Lung (tissue), 17 donors: ENCODE measurements at places on chromosomes 11 and 22. TPM values are rescaled to one million over a fixed set of nuclear protein-coding genes. Genes with fewer than 3 reads are reported as not detected.

GRCh38 chr11:117458275-117459122 lies 130.8 kb downstream of the CEP164 start:
- no peaks in the 10 kb centered on the region for H3K36me3 ChIP-seq
- no peaks in the 10 kb centered on the region for H3K4me1 ChIP-seq
- H3K4me3 ChIP-seq, result no peak overlapping the region
- peaks cover 2% of the 10 kb centered on the region for H3K27me3 ChIP-seq

GRCh38 chr11:125261588-125261987 lies 97.0 kb downstream of the PKNOX2 start:
- H3K27me3 ChIP-seq, result no peaks in the 10 kb centered on the region
- H3K27ac ChIP-seq, result no peak overlapping the region
- H3K36me3 ChIP-seq, result no peaks in the 10 kb centered on the region
- DNase-seq, result peak; percentile 47

DNA sequence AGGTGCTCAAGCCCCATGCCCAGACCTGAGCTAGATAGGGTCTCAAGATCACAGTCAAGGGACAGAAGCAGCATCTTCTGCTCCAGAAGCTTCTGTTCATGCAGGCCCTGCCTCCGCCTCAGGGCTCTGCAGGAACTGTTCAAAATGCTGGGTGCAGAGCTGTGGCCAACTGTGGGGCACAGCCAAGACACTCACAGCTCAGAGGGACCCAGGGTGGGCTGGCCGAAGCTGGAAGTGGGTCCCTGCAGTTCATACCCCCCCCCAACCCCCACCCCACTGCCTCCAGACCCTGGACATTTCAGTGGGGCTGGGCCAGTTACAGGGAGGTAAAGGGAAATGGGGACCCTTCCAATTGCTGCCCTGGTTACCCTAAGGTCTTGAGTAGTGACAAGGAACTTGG lies 129.0 kb downstream of the CRYBB2 start:
- H3K27me3 ChIP-seq, result no peaks in the 10 kb centered on the region
- no peak for DNase-seq
- peaks cover 27% of the 10 kb centered on the region for H3K36me3 ChIP-seq
- no peak overlapping the region for H3K27ac ChIP-seq
- no peak overlapping the region for H3K4me3 ChIP-seq

DNA sequence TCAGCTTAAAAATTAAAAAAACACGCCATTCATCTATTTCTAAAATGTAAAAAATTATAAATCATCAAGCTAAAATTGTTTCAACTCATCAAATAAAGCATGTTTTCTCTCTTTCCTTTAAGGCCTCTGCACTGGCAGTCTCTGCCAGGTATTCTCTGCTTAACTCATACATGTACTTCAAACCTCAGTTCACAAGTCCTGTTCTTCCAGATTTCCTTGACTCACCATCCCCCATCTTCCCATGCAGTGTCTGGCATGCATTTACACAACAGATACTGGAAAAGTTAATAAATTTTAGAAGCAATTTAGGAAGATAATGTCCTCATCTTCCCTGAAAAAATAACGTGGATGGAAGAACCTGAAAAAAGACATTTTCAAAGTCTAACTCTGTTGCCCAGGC lies 32.5 kb downstream of the CSTF3 start:
- H3K27me3 ChIP-seq, result no peaks in the 10 kb centered on the region
- no peak overlapping the region for H3K4me3 ChIP-seq
- no peak overlapping the region for H3K27ac ChIP-seq
- no peaks in the 10 kb centered on the region for H3K4me1 ChIP-seq
- H3K36me3 ChIP-seq, result no peaks in the 10 kb centered on the region

DNA sequence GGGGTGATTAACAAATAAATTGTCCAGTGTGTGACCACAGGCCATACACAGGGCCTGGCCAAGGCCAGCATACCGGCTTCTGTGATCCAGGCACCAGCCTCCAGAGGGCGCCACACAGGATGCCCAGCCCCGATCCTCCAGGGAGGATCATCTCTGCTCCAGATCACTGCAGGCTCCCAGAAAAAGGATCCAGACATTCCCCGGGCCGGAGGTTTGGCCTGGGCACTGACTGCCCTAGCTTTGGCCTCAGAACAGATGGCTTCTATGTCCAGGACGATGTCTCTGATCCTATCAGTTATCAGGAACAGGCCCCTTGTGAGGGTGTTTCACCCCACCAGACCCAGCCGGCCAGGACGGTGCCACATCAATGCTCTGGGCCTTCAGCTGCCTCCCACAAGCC lies 74.5 kb upstream of the LMO1 start:
- no peaks in the 10 kb centered on the region for H3K36me3 ChIP-seq
- no peak overlapping the region for H3K27ac ChIP-seq
- H3K27me3 ChIP-seq, result no peaks in the 10 kb centered on the region
- no peaks in the 10 kb centered on the region for H3K4me1 ChIP-seq
- H3K4me3 ChIP-seq, result no peak overlapping the region
- no peak for DNase-seq

- H3K27me3 ChIP-seq, result no peaks in the 10 kb centered on the region
- H3K4me3 ChIP-seq, result no peak overlapping the region
- H3K36me3 ChIP-seq, result no peaks in the 10 kb centered on the region
- no peaks in the 10 kb centered on the region for H3K4me1 ChIP-seq
- no peak for DNase-seq
Measured at GRCh38 chr11:15750535-15751308, 605.6 kb downstream of the SOX6 start.

- peak; percentile 54 for DNase-seq
- H3K27ac ChIP-seq, result peak overlapping the region; percentile 80
- H3K27me3 ChIP-seq, result no peaks in the 10 kb centered on the region
- H3K36me3 ChIP-seq, result peaks cover 30% of the 10 kb centered on the region
Measured at GRCh38 chr11:118622376-118623268, 15.2 kb downstream of the PHLDB1 start.

- H3K4me1 ChIP-seq, result peaks cover 5% of the 10 kb centered on the region
- H3K36me3 ChIP-seq, result no peaks in the 10 kb centered on the region
- H3K27ac ChIP-seq, result no peak overlapping the region
- no peaks in the 10 kb centered on the region for H3K27me3 ChIP-seq
- DNase-seq, result no peak
Measured at GRCh38 chr22:48923165-48923865, 904.4 kb downstream of the BRD1 start.

GRCh38 chr22:26529345-26529744 lies 17.1 kb upstream of the TFIP11 start:
- H3K4me1 ChIP-seq, result no peaks in the 10 kb centered on the region
- peak overlapping the region; percentile 52 for H3K27ac ChIP-seq
- H3K27me3 ChIP-seq, result no peaks in the 10 kb centered on the region
- DNase-seq, result no peak

DNA sequence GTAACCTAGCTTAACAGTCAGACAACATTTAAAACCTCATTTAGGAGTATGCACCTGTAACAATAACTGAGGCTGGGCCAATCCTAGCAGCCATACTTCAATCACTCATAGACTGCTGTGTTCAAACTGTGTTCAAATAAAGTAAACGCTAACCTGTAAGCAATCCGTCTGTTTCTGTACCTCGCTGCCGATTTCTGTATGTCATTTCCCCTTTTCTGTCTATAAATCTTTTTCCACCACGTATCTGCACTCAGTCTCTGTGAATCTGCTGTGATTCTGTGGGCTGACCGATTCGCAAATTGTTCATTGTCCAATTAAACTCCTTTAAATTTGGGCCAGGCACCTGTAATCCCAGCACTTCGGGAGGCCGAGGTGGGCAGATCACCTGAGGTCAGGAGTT lies 12.3 kb downstream of the APOBEC3H start:
- H3K27me3 ChIP-seq, result no peaks in the 10 kb centered on the region
- no peak overlapping the region for H3K4me3 ChIP-seq
- no peak overlapping the region for H3K27ac ChIP-seq
- H3K36me3 ChIP-seq, result no peaks in the 10 kb centered on the region

GRCh38 chr11:8102965-8103364 lies 22.0 kb downstream of the TUB start:
- no peaks in the 10 kb centered on the region for H3K27me3 ChIP-seq
- no peak for DNase-seq
- peaks cover 3% of the 10 kb centered on the region for H3K36me3 ChIP-seq
- no peak overlapping the region for H3K27ac ChIP-seq
- peaks cover 4% of the 10 kb centered on the region for H3K4me1 ChIP-seq

DNA sequence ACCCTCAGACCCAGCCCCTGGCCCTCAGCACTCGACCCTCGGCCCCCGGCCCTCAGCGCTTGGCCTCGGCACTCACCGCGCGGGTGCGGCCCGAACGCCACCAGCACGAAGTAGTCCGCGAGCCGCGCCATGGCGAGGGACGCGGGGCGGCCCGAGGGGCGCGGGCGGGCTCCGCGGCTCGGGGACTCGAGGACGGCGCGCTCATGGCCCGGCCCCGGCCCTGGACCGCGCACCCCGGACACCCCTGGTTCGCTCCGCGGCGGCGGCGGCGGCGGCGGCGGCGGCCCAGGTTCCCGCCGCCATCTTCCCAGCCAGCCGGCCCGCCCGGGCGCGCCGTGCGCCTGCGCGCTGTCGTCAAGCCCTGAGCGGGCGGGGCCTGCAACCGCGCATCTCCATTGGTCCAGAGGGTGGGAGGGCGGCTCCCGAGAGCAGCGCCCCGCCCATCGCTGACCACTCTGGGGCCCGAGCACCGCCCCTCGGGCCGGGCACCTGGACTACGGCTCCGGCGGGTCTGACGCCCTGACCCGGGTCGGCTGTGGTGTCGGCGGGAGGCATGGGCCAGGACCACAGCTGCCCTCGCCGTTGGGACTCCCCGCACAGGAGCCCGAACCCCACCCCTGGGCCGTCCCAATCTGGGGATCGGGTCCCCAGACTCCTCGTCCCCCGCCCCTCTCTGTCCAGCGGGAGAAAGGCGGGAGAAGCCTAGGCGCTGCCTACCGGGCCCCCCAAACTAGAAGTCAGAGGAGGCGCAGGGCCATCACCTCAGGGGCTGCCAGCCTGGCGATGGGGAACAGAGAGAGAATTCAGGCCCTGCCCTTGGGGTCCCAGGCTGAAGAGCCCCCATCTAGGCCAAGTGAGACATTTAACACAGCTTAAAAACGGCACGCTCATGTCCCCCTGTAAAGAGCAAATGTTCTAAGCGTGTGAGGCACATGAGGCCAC lies at the start of gene SBF1:
Gene SBF1 (minus strand): TSS at position 326 of the 942 bp plus-strand sequence. CDS start 195 bp downstream, at position 131.
- no peaks in the 10 kb centered on the region for H3K27me3 ChIP-seq
- peak within 1 kb of the TSS; percentile 63 for H3K27ac ChIP-seq
- peak; percentile 95 for DNase-seq
- peak within 1 kb of the TSS; percentile 94 for H3K4me3 ChIP-seq
- no peaks in the 10 kb centered on the region for H3K36me3 ChIP-seq

DNA sequence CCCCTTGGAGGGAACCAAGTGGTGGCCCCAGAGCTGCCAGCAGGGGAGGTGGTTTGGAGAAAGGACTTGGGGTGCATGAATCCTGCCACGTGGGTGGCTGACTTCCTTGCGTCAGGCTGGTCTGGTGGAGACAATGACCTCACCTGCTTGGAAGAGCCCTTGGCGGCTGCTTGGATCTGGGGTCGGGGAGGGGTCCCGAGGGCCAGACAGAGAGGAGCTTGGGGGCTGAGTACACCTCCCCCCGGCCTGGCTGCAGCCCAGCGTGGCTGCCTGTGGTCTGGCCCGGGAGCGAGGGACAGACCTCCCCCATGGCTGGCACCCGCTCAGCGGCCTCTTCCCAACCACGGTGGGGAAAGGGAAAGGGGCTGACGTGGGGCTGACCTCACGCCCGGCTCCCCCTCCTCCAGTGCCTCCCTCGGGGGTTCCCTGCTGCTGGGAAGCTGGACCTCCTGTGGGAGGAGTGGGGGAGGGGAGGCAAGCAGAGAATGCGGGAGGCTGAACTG lies 13.8 kb downstream of the LIF start:
- no peak overlapping the region for H3K27ac ChIP-seq
- peak; percentile 51 for DNase-seq
- no peaks in the 10 kb centered on the region for H3K36me3 ChIP-seq
- H3K4me3 ChIP-seq, result no peak overlapping the region
- no peaks in the 10 kb centered on the region for H3K27me3 ChIP-seq

DNA sequence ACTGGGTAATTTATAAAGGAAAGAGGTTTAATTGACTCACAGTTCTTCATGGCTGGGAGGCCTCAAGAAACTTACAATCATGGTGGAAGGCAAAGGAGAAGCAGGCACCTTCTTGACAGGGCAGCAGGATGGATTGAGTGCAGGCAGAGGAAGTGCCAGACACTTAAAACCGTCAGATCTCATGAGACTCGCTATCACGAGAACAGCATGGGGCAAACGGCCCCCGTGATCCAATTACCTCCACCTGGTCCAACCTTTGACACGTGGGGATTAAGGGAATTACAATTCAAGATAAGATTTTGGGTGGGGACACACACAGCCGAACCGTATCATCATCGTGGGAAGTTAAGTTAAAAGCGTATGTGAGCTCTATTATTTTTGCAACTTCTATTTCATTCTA lies 71.4 kb upstream of the SYN3 start:
- no peaks in the 10 kb centered on the region for H3K4me1 ChIP-seq
- H3K4me3 ChIP-seq, result no peak overlapping the region
- H3K27ac ChIP-seq, result no peak overlapping the region
- no peaks in the 10 kb centered on the region for H3K27me3 ChIP-seq
- DNase-seq, result no peak

DNA sequence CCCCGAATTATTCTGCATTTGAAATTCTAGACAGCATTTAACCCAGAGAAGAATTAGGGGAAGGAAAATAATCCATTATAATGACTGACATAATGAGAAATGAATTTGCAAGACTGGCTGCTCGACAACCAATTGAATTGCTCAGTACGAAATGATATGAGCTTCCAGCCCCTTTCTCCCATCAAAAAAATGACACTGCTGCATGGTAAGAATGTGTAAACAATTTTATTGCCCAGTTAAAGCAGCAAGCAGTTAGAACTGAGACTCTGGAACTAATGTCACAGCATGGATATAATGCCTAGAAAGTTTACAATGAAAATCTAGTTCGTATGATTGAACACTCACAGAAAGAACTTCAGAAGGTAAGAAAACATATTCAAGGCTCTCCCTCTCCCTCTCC lies 24.7 kb upstream of the PCF11 start:
- no peaks in the 10 kb centered on the region for H3K36me3 ChIP-seq
- no peak overlapping the region for H3K4me3 ChIP-seq
- H3K27ac ChIP-seq, result no peak overlapping the region
- no peaks in the 10 kb centered on the region for H3K27me3 ChIP-seq
- DNase-seq, result no peak

DNA sequence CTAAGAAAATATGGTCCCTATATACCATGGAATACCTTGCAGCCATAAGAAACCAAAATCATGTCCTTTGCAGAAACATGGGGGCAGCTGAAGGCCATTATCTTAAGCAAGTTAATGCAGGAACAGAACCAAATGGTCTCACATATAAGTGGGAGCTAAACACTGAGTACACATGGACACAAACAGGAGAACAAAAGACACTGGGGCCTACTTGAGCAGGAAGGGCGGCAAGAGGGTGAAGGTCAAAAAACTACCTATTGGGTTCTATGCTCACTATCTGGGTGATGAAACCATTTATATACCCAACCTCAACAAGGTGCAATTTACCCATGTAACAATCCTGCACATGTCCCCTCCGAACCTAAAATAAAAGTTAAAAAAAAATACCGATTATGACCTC lies 22.5 kb downstream of the GAS2 start:
- no peak overlapping the region for H3K27ac ChIP-seq
- H3K36me3 ChIP-seq, result no peaks in the 10 kb centered on the region
- H3K4me1 ChIP-seq, result peaks cover 8% of the 10 kb centered on the region
- no peak overlapping the region for H3K4me3 ChIP-seq

Gene EHF
- total RNA-seq, result 144 TPM

Gene KRTAP5-9
- 0.52 TPM for total RNA-seq

Gene MS4A15
- not detected for total RNA-seq

Gene CCDC87
- 0.28 TPM for total RNA-seq

Gene KLHL35
- 1.2 TPM for total RNA-seq

Gene SAA4
- not detected for total RNA-seq
